ENCODE measurements at places on chromosomes 4 and X.

GRCh38 chr4:127505203-127505602 lies 127.6 kb upstream of the INTU start:
- no peak for DNase-seq

DNA sequence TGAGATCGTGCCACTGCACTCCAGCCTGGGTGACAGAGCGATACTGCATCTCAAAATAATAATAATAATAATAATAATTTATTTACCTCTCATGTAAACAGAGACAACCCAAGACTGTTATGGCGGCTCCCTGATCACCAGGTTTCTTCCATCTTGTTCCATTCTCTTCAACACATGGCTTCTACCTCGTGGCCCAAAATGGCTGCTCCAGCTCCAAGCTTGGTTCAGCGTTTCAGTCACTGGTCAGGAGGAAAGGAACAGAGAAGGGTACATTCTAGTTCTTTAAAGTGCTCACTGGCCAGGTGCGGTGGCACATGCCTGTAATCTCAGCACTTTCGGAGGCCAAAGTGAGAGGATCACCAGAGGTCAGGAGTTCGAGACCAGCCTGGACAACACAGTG lies 24.9 kb upstream of the CHRNA9 start:
- no peak for DNase-seq

DNA sequence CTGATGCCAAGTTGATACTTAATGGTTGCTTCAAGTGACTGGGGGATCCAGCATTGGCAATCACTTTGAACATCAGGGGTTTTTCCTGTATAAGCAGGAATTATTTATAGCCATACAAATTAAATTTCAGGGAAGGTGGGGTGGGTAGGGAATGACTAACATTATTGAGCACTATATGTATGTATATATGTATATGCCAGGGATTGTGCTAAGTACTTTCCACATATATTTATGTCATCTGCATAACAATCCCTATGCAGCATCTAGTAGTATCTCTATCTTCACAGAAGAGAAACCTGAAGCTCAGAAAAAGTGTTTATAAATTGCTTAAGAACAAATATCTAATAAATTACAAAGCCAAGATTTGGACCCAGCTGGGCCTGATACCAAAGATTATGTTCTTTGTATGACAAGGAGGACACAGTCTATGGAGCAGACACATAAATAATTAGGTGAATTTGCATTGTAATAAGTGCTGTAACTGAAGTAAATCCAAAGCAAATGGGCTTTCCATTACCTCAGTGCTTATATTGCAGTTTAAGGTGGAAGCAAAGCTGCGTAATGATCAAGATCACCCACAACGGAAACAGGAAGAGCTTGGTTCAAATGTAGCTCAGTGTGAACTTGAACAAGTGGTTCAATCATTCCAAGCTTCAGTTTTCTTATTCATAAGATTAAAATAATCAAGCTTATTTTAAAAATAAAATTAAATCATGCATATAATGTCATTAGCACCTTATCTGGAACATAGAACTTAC lies 18.9 kb upstream of the RASGEF1B start:
- DNase-seq = no peak

DNA sequence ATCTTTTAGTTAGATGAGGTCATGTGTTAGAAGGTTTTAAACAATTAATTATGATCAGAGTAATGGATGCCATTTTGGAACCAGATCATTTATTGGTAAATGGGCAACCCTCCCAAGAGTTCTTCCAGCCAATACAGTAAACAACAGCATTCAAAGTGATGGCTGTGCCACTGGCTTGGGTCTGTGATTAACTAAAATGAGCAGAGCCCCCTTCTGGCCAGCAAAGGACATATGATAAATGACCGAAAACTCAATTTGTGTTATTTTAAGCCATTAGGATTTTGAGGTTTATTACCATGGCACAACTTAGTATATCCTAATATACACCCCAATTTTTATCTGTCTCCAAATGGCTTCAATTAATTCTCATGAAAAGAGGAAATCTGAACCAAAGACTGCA lies 90.8 kb upstream of the NPFFR2 start:
- DNase-seq = no peak

- no peak for DNase-seq
These were observed 26.5 kb upstream of the ANKRD50 start for GRCh38 chr4:124738994-124739393.

DNA sequence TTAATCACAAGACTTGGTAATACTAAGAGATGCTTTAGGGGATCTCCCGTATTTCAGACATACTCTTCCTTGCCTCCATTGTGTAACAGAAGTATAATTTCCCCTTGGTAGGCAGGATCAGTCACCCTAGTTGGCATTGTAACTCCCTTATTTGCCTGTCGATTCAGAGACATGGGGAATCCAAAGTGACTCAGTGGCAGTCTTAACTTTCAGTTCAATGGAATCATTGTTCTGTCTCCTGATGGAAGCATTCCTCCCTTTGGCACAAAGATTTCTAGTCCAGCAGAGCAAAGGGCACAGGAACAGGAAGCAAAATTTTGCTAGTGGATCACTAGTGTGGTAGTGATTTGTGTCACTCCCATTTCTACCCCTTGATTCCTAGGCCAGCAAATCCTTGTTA lies 80.4 kb downstream of the DCUN1D4 start:
- no peak for DNase-seq

- no peak for DNase-seq
These were observed 23.8 kb downstream of the FLNA start for GRCh38 chrX:154350429-154351182.

DNA sequence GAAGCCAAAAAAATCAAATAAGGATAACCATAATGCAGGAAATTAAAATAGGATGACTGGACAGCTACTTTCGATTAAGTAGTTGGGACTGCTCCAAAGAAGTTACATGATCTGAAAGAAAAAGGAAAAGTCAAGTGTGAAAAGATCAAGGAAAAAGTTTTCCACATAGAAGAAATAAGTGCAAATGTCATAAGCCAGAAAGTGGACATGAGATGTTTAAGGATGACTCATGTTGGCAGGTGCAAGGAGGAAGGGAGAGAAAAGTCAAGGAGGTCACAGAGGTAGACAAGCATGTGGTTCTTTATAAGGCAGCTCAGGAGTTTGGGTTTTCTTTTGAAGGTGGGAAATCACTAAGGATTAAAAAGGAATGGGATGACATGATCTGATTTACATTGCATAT lies 89.8 kb upstream of the GPRIN3 start:
- DNase-seq = no peak

GRCh38 chrX:85107407-85107806 lies 103.7 kb downstream of the APOOL start:
- no peak for DNase-seq

DNA sequence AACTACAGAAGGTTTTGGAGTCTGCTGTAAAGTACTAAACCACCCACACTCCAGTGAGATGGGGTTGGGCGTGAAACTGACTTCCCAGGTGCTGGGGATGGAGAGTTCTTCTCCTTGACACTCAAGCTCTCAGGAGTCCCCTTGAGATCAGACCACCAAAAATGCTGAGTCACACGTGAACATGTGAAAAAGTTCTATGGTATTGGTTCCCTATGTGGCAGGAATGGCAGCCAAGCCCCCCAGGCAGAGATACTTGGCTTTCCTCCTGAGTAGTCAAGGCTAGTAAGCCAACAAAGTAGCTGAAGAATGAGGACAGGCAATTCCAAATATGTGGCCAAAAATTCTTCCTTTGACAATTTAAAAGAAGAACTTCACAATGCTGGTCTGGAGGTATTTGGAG lies 222.0 kb upstream of the ADAMTS3 start:
- DNase-seq = no peak

DNA sequence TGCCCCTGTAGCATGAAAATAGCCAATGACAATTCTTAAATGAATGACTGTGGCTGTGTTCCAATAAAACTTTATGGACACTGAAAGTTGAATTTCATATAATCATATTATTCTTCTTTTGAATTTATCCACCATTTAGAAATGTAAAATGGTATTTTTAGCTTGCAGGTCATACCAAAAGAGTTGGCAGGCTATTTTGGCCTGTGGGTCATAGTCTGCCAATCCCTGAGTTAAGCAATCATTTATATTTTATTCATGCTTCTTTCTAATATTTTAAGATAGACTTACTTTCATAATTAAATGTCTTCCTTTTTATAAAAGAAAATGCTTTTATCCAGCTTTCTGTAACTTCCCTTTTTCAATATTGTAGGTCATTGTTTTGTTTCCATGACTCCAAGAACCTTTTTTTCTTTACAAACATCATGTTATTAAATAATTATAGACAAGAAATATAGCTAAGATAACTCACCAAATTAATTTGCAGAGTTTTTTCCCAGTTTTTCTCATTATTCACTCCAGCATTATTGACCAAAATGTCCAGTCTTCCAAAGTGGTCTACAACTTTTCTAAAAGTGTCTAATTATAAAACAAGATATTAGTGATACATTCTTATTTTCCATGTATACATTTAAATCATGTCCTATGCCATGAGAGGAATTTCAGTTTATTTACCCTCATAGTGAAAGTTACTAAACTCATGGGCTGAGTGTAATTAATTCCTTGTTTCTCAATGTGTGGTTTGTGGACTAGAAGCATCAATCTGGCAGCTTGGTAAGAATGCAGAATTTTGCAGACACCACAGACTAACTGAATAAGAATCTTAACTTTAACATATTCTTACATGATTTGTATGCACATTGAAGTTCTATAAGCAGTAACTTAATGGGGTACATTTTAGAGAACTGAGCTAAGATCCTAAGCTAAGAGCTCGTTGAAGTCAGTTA lies 4.5 kb downstream of the HPGD start:
- no peak for DNase-seq

- no peak for DNase-seq
These were observed at the start of gene SPATA18 for GRCh38 chr4:52051213-52051614. Gene SPATA18 (plus strand): TSS chr4:52051304. CDS start chr4:52051705, 401 bp downstream.

- DNase-seq = no peak
These were observed 142.8 kb upstream of the VCX2 start for GRCh38 chrX:8313844-8314243.

DNA sequence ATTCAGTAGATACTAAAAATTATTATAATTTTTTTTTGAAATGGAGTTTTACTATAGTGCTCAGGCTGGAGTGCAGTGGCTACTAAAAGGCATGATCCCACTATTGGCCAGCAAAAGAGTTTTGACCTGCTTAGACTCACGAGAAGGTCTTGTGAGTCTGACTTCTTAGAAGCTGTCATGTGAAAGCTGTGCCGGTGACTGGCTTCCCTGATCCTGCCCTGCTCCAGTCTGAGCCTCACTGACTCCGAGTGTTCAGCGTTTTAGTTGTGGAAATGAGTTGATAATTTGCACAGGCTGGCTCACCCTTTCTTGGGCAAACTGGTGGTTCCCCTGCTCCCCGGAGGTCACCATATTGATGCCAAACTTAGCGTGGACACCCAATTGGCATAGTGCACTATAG lies 16.4 kb upstream of the CXCL8 start:
- no peak for DNase-seq

- DNase-seq = no peak
These were observed 177.1 kb upstream of the MID1 start for GRCh38 chrX:10797466-10797865.

- DNase-seq = no peak
These were observed 127.9 kb upstream of the PPP3CA start for GRCh38 chr4:101475246-101475645.

GRCh38 chr4:23855912-23856605 lies 33.8 kb downstream of the PPARGC1A start:
- no peak for DNase-seq

DNA sequence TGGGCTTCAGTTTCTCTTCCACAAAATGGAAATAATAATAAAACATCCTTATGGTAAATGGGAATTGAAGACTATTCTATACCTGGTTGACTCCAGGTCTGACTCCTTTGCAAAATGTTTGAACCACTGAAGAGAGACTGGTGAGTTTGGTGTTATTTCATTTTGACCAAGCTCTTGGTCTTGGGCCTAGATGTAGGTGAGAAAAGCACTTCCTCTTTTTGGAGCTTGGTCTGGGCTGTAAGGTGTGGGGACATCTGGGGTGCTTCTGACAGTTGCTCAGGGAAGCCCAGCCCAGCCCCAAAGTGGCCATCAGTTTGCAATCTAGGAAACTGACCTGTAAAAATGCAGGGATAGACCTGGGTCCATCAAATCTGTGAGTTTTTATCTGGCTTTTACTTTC lies 26.8 kb upstream of the SOD3 start:
- DNase-seq = no peak

- no peak for DNase-seq
These were observed 27.1 kb downstream of the RAPGEF2 start for GRCh38 chr4:159129814-159130550.

DNA sequence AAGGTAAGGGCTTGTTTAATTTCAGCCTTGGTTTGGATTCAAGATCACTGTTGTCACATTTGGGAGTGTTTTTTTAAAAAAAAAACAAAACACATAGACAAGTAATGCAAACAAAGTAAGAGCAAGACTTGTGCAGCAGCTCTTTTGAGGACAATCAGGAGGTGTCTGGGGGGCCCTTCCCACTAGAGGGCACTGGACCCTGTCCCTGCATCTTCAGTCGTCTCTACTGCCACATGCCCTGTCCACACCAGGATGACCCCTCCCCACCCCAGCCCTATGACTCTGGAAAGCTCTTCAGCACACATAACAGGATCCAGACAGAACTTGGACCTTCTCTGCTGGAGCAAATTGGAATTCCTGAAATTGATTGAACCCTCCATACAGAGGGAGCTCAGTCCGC lies 71.0 kb downstream of the USP46 start:
- no peak for DNase-seq

DNA sequence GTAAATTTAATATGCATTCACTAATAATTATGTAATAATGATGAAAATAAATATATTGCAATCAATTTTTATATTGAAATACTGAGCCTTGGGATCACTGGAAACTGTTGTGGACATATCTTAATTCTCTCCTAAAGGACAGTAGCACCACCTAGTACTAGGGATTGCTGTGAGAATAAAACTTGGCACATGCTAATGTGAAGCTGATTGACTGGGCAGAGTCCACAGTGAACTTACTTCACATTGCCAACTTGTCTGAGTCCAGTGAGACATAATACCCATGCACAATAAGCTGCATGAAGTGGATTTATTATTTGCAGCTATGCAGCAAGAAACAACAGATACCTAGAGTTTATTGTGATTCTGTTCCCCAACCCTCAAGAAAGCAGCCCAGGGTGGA lies 131.1 kb downstream of the GABRG1 start:
- no peak for DNase-seq

DNA sequence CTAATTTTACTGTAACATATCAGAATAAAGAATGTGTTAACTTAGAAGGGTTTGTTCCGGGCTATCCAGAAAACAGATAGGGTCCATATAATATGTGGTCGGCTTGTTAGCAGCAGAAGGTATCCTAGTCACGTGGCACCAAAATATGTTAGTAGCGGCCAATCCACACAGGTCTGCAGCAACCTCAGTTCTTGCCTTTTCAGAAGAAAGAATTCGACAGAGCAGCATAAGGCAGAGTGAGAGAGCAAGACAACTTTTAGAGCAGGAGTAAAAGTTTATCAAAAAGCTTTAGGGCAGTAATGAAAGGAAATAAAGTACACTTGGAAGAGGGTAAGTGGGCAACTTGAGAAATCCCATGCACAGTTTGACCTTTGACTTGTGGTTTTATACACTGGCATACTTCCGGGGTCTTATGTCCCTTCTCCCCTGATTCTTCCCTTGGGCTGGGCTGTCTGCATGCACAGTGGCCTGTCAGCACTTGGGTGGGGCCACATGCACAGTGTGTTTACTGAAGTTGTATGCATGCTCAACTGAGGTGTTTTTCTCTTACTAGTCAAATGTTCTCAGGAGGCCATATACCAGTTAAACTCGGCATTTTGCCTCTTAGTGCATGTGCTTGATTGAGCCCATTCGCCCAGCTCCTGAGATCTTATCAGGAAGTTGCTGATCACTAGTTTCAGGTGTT lies 37.0 kb upstream of the ABCG2 start:
- no peak for DNase-seq

Data from stimulated activated CD8-positive, alpha-beta memory T cell treated with anti-CD3 and anti-CD28 coated beads, Interleukin-15, amount 100 ng/mL, for 4 hours (primary cell).